ENCODE measurements at places on chromosomes 12 and 14.

- DNase-seq = no peak
Measured at GRCh38 chr14:76773188-76773885, 12.1 kb downstream of the VASH1 start.

DNA sequence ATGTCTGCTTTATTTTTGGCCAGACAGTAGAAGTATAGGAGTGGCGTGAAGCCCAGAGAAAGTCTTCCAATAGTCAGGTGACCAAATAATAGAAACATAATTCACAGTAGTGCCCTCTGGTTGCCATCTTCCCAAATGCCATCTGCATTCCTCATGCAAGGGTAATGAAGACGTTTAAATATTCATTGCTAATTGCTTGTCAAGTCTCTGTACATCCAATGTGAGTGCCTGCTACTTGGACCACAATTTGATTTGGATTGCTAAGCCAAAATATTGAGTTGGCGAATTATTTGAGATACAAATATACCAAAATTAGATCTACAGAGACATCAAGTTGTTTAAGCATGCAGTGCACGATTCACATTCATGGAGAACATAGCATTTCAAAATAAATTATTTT, 402.7 kb downstream of the SOX5 start:
- DNase-seq = no peak

- DNase-seq = no peak
Measured at GRCh38 chr14:54698501-54698900, 131.6 kb downstream of the SAMD4A start.

DNA sequence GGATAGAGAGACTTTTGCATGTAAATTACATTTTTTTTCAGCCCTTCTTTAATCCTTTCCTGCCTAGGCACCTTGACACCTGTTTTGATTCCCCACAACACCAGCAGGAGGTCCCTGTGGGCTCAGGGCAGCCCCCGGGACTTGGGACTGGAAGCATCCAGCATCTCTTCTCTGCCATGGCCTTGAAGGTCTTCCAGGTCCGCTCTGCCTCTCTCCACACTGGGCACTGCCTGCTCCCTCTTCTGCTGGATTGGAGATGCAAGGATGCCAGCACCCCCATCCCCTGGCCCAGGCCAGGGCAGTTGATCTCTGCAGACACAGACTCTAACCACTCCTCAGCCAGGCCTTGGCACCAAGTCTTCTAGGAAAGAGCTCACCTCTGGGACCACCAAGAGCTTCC, 134.5 kb upstream of the C14orf180 start:
- DNase-seq = no peak

- no peak for DNase-seq
Measured at GRCh38 chr12:88327276-88327675, 185.2 kb downstream of the TMTC3 start.

DNA sequence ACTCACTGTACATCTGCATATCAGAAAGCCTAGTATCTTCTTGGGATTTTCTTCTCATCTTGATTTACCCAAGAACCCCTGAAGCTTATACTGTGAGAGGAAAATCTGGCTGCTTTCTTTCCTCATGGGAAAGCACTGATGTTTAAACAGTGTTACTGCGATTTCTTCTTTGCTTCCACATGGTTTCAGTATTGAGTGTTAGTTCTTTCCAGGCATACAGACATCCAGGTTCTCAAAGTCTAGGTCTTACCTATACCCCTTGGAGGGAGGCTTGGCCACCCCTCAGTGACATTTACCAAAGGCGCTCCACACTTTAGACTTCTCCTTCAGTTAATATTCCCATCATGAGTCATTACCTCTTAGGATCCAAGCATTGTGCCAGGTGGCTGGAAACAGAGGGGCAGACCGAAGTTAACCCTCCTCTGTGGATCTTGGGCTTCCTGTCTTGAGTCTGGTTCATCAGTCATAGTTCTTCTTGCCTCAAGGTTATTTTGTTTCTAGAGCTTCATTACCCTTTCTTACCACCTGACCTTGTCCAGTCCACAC, 79.1 kb downstream of the TMEM117 start:
- DNase-seq = no peak

GRCh38 chr12:27901959-27902358, 70.6 kb downstream of the PTHLH start:
- peak; percentile 6 for DNase-seq

- DNase-seq = no peak
Measured at GRCh38 chr12:121823101-121823726, 19.4 kb downstream of the SETD1B start.

DNA sequence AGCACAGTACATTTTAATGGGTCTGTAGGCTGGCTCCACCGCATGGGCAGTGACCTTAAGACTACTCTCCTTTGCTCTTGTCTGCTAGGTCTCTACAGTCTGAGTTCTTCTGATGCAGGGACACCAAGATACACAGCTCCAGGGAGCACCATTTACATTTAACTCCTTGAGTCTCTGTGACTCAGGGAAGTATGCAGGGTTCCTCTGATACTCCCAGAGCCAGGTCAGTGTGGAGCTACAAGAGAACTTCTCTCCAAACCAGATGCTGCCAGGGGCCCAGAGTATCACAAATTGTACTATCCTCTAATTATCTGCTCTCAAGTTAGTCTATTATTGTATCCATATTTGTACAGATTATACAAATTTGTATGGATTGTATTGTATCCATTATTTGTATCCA, 15.2 kb downstream of the ZFP36L1 start:
- no peak for DNase-seq

DNA sequence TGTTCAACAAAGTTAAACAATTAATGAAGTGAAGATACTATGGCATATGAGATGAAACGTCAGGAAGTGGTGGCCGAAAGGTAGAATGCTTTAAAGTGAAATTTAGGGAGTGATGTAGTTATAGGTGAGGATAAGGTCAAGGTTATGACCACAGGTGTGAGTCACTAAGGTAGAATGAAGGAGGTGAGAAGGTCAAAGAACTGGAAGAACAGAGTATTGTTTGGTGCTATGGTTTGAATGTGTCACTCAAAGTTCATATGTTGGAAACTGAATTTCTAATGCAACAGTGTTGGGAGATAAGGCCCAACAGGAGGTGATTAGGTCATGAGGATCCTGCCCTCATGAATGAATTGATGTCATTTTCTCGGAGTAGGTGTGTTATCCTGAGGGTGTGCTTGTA, 293.6 kb downstream of the NELL2 start:
- no peak for DNase-seq

DNA sequence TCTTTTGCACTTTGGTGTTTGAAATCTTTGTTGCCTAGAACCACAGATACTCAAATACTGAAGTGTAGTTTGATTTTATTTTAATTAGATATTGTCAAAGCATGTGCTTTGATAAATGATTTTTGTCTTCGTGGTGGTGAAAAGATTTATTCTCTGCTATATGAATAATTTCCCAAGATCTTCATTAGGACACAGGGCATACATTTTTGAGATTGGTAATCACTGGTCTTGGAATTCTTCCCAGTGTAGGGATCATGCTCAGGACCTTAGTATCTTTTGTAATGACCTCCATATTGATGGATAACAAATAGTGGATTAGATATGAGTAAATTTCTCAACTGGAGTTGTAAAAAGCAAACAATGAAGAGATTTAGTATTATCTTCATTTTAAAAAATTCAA, 28.2 kb downstream of the TBK1 start:
- DNase-seq = no peak

DNA sequence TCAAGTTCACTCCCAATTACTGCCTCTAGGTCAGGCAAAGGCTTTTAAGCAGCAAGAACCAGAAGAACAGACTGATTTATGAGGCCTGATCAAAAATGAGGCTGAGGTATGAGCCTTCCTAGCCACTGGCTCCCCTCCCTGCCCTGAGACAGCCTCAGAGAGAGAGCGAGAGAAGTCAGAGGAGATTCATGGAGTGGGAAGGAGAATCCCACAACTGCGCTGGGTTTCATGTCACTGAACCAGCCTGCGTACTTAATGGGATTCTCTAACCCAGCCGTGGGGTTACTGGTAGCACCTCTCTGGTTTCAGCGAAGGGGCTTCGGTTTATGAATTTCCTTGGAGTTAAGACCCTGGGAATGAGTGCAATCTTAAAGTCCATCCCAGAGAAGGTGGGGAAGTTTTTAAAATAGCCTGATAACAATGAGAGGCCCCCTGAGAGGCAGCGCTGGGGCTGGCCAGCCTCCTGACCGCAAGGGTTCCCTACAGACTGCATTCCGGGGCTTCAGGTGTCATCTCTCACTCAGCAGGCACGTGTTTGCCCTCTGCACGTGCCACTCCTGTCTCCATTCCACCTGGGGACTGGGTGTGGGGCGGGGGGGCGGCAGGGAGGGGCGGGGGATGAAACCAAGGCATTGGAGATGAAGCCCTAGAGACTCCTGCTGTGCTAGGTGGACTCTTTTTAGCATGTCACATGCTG, 6.1 kb upstream of the GPRC5A start:
- DNase-seq = no peak

DNA sequence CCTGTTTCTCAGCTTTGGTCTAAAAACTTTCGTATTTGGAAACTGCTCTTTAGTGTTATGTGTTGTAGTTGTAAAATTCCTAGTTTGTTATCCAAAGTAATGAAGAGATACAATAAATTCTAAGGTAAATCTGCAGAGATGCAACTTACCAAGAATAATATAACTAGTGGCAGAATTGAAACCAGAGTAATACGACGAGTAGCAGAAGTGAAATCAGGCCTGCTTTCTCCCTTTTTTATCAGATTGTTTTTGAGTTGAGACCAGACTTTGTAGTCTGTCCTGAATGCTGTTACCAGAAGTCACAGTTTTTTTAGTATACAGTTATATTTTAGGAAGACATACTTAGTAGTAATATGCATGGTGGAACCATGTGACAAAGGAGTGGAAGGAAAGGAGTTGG, 12.5 kb downstream of the PAPOLA start:
- DNase-seq = no peak

DNA sequence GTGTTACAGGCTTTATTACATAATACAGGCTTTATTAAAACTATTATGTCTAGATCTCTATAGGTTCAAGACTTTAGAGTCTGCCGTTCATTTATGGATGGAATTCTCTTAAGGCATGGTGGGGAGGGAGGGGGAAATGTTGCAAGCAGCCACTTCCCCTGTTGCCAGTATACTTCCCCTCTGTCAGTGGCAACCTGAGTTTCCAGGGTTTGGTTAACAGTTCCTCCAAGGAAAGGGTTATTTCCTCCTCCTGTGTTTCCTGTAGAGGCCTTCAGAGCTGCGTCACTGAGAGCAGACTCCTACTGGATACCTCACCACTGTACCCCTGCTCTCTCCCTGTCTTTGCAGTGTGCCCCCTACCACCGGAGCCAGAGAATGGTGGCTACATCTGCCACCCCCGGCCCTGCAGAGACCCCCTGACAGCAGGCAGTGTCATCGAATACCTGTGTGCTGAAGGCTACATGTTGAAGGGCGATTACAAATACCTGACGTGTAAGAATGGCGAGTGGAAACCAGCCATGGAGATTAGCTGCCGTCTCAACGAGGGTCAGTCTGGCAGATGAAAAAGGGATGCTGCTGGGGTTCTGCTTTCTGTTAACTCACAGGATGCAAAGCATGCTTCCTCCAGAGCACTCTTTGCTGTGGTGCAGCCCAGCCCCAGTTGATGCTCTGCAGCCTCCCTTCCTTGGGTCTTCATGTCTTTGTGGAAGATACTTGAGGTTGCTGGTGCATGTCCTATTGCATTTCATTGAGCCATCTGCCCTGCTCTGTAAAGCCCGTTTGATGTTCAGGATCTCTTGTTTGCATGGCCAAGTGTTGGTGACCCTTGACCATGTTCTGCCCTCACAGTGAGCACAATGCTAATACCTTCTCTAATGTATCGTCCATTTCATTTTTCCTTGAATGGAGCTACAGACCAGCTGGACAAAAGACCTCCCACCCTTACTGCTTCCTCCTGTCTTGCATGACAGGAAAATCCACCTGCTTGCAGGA, 63.6 kb upstream of the SRSF5 start:
- no peak for DNase-seq

DNA sequence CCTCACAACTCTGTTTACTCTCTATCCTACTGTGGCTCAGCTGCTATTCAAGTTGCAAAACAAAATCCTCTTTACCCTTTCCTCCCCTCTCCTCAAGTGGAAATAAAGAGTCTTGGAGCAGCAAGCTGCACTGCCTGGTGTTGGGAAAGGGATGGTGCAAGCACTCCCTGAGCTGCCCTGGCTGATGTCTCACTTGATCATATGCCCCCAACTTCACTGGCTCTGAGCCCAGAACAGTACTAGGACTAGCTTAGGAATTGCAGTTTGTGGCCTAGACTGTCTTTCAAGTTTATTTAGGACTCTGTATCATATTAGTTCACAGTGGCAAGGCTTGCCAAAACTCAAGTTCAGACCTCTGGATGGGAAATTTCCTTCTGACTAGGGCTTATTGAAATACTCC, 1683.8 kb upstream of the SEL1L start:
- no peak for DNase-seq

DNA sequence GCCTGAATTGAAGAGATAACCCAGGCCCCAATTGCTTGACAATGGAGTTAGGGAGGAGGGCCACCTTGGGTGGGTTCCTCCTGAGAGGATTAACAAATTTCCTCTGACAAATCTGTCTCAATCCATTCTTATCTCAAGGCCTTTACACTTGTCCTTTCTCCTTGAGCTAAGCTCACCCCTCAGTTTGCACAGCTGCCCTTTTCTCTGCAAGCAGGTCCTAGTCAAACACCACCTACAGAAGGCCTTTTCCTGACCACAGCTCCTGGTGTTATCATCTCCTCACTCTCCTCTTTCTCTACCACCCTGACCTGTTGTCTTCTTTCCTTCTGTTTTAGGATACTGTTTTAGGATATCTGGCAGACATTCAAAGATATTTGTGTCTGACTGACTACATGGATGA, 26.4 kb upstream of the GSC start:
- DNase-seq = no peak

- peak; percentile 71 for DNase-seq
Measured at GRCh38 chr12:115916910-115917668, 360.4 kb downstream of the MED13L start.

- peak; percentile 66 for DNase-seq
Measured at GRCh38 chr12:125683748-125684381, 618.6 kb downstream of the AACS start.
